Gastrocnemius medialis (tissue), 4 donors: ENCODE measurements at places on chromosomes 11 and 22. TPM values are rescaled to one million over a fixed set of nuclear protein-coding genes. Genes with fewer than 3 reads are reported as not detected.

DNA sequence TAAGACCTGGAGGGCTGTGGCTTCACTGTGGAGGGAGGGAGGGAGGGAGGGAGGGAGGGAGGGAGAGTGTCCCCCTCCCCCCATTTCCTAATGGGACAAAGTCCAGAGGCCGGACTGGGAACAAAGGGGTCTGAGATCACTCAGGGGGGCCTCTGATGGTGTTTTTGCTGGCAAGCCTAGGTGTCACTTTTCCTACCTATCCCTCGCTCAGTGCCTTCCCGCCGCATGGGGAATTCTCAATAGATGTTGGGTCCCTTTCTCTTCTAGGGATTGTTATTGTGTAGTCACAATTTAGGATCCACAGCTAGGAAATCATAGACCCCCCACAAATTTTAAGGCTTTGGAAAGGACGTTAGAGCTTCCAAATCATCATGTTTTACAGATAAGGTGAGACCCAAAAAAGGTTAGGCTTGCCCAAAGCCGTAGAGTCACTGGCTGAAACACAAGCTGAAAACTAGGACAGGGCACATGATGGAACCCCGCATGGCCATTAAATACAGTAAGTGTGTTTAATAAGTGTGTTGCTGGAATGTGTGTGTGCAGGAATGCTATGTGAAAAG is 4.8 kb upstream of the FTH1 start:
- DNase-seq: no peak

- no peak for DNase-seq
Observed at GRCh38 chr11:118443590-118444218, 7.4 kb downstream of the KMT2A start.

Gene TESMIN
- not detected for total RNA-seq

DNA sequence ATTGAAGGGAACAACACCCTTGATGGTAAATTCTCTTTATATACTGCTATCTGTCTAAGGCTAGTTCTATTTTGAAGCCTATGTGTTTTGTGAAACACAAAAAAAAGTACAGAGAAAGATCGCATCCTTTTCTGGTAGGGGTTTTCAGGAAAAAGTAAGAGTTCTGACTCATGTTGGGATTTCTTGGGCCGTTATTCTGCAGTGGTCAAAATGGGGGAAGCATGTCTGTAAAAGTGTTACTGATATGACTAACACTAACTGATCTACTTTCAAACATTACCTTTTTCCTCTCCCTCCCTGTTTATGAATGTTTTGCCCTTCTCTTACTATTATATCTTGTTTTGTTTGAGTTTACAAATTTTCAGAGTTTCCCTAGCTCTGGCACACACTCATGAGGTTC is 53.9 kb downstream of the CTNND1 start:
- no peak for DNase-seq

Gene SPTBN2
- total RNA-seq: 1.5 TPM

GRCh38 chr22:44146088-44146861 is 34.5 kb upstream of the PARVG start:
- no peak for DNase-seq

- DNase-seq: no peak
Observed at GRCh38 chr11:89175796-89176195, 1.9 kb upstream of the TYR start.

Gene SDHD
- total RNA-seq: 261 TPM

DNA sequence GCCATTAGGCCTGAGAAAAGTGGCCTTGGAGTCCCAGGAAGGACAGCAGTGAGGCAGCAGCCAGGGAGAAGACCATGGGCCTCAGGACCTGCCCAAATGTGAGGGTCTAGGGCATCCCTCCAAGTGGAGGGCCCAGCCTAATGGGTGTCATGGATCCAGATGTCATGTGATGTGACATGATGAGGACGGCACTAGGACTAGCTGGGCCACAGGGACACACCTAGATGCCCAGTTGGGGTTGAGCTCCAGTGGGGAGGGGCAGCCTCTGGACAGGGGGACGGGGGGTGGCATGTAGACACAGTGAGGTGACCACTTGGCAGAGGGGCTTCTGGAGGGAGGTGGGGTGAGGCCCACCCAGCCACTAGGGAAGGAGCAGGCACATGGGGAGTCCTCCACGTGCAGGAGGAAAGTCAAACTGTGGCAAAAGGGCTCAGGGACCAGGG is 5.4 kb downstream of the SCARF2 start:
- DNase-seq: no peak

DNA sequence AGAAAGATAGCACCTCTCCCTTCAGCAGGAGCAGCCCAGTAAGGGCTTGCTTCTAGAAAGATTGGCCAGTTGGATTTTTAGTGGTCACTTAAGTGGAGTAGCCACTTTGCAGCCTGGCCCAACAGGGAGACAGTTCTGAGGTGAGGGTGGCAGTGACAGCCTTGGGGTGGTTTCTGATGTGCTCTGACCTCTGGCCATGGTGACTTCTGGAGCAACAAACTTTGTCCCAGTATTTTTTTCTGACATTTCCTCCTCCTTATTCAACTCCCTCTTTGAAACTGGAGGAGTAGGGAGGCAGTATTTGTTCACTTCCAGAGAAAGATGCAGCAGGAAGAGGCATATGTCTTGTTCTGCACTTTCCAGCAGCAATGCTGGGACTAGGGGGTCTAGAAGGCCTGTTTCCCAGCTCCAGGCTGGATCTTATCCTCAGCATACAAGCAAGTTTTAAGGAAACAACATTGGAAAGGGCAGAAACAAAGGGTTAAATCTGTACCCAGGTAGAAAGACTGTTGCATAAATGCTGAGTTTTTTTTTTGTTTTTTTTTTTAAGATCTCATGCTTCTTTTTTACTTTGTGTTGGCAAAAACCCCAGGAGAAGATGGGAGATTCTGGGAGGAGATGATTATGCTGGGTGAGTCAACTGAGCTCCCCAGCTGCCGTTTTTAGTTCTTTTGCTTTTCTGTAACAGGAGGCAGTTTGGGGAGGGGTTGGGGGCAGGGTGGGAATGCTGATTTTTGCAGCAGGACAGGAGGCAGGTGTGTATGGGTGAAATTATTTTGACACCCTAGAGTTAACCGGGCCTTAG is 37.2 kb downstream of the RCOR2 start:
- no peak for DNase-seq

Gene CCDC87
- 0.13 TPM for total RNA-seq

Gene PATE2
- not detected for total RNA-seq

DNA sequence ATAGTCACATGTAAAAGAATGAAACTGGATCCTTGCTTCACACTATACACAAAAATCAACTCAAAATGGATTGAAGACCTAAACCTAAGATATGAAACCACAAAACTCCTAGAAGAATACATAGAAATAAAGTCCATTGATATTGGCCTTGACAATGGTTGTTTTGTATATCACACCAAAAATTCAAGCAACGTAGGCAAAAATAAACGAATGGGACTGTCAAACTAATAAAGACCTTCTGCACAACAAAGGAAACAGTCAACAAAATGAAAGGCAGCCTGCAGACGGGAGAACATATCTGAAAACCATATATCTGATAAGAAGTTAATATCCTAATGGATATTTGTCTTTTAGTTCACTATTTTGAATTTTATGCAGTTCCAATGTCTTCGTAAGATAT is 292.3 kb upstream of the CNTN5 start:
- DNase-seq: no peak

GRCh38 chr11:34613552-34614056 is 7.3 kb upstream of the EHF start:
- no peak for DNase-seq

DNA sequence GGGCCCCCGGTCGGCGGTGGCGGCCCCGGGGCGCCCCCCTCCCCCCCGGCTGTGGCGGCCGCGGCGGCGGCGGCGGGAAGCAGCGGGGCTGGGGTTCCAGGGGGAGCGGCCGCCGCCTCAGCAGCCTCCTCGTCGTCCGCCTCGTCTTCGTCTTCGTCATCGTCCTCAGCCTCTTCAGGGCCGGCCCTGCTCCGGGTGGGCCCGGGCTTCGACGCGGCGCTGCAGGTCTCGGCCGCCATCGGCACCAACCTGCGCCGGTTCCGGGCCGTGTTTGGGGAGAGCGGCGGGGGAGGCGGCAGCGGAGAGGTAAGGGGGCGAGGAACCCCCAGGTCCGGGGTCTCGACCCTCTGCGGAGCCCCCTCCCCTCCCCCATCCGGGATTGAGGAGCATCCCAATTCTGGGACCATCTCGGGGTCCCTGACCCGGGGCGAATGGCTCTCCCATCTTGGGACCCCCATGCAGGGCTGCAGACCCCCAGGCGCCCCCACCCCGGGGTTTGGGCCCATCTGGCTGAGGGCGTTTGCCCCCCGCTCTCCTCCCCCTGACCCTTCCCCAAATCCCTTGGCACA is 431 bp downstream of the KMT2A start:
- DNase-seq: peak; percentile 28

GRCh38 chr11:44611088-44611487 is 45.6 kb downstream of the CD82 start:
- peak; percentile 49 for DNase-seq

DNA sequence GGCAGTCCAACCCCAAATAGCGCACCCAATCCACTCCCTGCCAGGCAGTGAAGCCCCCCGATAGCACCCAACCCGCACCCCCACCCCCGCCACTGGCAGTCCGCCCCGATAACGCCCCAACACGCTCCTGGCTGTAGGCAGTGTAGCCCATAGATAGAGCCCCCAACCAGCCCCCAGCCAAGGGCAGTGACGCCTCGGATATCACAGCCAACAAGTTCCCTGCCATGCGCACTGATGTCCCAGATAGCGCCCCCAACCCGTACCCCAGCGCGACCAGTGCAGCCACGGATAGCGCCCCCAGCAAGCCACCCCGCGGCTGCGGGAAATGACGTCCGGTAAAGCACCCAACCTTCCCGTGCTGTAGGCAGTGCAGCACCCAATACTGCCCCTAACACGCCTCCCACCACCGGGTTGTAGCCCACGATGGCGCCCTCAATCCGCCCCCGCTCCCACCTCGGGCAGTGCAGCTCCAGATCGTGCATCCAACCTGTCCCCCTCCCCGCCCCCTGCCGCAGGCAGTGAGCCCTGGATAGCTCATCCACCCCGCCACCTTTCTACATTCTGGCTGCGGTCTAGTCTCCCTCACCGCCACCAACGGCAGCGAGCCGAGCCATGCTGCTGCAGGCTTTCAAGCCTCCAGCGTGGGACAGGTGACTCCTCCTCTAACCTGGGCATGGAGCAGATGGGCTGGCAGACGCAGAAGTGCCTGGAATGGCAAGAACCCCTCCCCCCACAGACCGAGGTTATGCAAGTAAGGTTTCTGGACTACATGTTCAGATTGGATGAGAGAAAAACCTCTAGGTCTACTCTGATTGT is 625 bp downstream of the RFPL2 start:
- DNase-seq: no peak

DNA sequence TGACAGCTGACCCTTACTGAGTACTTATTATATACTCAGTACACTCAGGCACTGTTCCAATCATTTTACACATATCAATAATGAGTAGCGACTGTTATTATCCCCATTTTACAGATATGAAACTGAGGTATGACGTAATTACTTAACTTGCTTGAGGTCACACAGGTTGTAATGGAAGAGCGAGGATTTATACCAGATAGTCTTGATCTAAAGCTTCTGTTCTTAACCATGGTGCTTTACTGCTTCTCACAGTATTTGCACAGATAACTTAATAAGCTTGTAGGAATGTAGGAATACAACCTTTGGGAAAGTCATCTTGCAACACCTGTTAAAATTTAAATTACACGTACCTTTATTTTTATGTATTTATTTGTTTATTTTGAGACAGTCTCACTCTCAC is 31.7 kb upstream of the TMEM135 start:
- DNase-seq: no peak

DNA sequence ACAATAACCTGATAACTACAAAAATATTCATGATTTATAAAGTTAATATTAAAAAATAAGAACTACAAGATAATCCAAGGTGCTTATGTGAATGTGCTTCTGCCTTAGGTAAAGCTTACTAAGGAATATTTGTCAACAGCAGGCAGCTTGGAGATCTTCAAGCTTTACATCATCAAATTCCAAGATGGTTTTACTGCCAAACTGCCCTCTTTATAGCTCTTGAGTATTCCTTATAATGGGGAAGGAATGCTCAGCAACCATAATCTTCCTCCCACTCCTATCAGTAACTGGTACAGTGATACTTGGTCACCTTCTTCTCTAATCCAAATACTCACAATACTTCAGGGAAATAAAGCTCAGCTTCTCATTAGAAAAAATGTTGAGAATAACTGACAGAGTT is 30.1 kb downstream of the SBF2 start:
- no peak for DNase-seq
